Activated naive CD4-positive, alpha-beta T cell treated with anti-CD3 and anti-CD28 coated beads for 36 hours (primary cell): ENCODE measurements at places on chromosomes 12 and 14.

GRCh38 chr14:32367516-32367915, 38.4 kb downstream of the AKAP6 start:
- DNase-seq, result no peak

- DNase-seq, result no peak
Measured at GRCh38 chr12:23585782-23586163, 363.7 kb downstream of the SOX5 start.

DNA sequence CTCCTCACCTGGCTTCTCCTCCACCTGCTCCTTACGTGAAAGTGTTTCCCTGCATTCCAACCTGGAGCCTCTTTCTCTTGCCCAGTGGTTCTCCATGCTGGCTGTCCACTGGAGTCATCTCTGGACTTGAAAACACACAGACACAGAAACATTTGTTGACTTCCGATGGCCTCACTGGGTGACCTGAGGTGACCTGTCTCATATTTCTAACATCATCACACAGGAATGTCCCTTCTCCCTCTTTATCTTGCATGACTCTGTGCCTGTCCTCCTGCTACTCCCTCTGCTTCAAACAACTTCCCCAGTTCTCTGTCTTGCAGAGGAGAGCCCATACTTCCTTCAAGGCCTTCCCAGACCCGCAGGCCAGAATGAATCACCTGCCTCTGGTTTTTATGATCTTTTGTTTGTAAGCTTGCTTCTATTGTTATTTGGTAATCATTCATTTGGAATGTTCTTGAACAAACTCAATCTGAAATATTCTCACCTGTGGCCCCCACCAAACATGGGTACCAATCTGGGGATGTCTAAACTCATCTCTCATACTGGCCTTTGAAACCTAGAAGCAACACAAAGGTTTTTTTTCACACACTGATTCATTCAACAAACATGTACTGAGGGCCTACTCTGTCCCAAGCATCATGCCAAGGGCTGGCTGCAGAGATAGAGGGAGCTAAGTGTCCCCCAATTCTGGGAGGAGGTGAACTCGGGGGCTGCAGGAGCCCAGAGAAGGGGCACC, 9.7 kb upstream of the RIN3 start:
- DNase-seq, result no peak

DNA sequence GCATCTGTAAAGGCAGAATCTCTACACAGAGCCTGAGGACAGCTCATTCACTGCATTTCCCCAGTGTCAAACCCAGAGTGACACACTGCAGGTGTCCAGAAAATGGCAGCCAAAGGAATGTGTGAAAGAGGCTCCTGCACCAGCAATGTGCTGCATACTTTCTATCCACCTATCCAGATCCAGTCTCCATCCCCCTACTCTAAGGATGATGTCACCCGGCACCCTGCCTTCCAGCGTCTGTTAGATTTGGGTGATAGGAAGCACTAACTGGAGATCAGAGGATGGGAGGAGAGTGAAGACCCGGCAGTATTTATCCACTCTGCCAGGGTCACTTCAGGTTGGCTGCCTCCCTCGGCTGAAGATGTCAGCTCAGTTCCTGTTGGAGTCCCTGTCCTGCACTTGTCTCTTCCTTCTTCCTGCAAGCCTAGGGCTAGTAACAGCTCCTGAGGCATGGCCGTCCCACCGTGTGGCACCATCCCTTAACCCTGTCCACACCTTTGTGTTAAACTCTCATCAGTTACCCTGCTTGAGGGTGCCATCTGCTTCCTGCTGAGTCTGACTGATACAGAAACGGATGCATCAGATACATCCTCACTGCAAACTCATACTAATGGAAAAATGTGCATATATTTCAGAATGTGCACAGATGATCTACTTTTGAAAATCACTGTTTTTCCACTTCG, 13.0 kb upstream of the GPR68 start:
- peak; percentile 44 for DNase-seq

DNA sequence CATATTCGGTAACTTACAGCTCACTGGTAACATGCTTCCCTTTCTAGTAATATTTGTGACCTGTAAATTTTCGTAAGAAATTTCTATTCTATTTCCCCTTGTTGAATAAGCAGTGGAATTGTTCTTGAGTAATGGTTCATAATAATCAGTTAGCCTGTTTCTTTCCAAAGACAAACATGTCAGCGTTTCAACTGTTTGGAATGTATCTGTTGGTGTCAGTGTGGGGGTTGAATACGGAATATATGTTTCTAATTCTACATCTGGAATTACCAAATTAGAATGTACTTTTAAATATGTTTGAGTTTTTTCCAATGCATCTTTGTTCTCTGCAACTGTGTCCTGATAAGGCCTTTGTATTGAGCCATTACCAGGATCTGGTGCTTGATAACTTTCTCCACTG, 2.0 kb downstream of the BBS10 start:
- no peak for DNase-seq

DNA sequence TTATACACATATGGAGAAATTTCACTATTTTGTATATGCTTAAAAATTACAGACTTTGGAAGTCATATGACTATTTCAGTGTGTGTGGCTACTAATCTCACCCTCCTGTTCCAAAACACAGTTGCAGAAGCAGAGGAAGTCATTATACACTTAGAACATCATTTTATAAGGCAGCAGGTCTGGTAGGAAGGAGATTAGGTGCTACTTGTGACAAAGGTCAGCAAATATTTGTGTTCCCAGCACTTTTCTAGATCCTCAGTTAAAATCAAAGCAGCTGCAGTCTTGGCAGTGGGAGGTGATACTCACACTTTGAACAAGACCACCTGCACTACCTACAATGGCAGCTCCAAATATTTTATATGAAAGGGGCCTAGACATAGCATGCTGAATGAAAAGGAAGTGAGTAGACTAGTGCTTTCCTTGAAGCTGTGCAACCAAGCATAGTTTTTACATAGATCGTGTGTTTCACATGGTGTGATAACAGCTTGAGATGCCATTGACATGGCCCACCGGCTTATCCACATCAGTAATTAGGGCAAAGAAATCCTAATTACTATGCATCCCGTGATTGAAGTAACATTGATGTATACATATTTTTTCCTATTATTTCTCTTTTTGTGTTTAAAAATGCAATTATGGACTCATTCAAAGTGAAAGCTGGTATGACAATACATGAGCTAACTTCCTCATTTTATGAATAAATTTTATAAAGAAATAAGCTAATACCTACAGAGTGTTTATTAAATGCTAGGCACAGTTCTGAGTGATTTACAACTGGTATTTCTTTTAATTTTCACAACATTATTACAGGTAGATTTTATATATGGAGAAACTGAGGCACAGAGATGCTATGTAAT, 5.3 kb downstream of the GYS2 start:
- DNase-seq, result no peak

GRCh38 chr12:115394496-115395220, 710.7 kb upstream of the TBX3 start:
- DNase-seq, result no peak

GRCh38 chr12:124532331-124532750, 35.1 kb downstream of the NCOR2 start:
- no peak for DNase-seq

- DNase-seq, result no peak
Measured at GRCh38 chr14:93905623-93906022, 21.5 kb upstream of the FAM181A start.
